Suppressor macrophage treated with lipopolysaccharide for 4 hours (primary cell): ENCODE measurements at places on chromosomes 3 and 15.
A peak's percentile ranks its signal among the peaks of the same experiment; 100 is the strongest.

- no peak for DNase-seq
Observed at GRCh38 chr15:43299884-43300283, 30.5 kb downstream of the LCMT2 start.

DNA sequence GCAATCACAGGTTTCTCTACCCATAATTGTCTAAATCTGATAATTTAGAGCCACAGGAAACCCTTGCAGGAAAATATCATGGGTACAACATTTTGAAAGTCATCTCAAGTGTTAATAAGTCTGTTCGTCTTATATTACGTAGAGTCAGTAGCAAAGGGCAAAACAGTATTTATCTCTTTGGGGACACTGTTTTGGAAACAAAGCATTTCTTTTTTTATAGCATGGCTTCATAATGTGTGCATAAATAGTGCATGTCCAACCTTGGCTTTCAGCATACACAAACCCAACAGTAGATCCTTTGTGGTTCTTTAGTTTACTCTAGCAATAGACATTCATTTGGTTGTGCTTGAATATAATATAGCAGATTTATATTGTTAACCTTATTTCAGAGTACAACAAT lies 24.0 kb downstream of the ST3GAL6 start:
- no peak for DNase-seq

DNA sequence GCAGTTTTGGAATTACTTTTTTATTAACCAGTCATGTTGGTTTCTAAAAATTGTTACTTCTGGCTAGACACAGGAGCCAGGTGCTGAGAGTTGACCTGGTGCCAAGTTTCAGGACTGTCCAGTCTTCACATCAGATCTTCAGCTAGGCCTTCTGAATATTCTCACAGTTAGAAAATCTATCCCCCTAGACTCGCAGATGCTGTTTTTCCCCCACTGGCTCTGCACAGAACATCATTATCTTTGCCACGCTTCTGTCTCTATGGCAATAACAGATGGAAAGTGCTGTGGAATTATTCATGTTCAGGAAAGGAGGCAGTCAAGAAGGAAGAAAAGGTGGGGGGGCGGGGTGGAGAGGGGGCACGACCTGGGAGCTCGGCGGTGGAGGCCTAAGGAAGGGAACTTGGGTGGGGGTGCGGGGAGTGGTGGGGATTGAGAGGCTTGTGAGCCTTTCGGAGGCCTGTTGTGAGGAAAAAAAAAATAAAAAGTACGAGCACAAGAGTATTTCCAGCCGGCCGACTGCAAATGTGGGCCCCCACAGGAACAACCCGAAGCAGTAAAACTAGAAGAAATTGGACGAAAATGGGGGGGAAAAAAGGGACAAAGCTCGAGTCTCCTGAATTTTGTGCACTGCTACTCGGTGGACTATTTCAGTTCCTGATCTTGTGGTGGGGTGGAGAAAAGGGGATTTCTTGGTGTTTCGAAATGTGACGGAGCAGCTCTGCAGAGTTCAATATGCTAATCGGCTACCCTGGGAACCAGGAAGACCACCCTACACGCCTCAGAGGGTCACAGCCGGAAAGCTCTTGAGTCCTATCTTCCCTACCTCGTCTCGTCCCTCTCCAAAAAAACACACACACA lies 1.5 kb upstream of the SKIL start:
- peak; percentile 92 for DNase-seq

GRCh38 chr3:52345521-52346109 lies 29.5 kb downstream of the DNAH1 start:
- no peak for DNase-seq

DNA sequence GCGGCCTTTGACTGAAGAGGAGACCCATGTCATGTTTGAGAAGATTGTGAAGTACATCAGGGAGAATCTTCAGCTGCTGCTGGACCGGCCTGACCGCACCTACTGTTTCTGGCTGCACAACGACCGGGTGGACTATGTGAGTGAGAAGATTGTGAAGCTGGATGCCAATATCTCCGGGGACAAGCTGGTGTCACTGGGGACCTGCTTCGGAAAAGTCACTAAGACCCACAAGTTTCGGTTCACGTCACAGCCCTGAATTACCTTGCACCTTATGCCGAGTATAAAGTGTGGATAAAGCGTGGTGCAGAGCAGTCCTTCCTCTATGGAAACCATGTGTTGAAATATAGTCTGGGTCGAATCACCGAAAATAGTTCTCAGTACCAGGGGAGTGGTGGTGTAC lies 16.0 kb upstream of the DNAJC13 start:
- DNase-seq: no peak

DNA sequence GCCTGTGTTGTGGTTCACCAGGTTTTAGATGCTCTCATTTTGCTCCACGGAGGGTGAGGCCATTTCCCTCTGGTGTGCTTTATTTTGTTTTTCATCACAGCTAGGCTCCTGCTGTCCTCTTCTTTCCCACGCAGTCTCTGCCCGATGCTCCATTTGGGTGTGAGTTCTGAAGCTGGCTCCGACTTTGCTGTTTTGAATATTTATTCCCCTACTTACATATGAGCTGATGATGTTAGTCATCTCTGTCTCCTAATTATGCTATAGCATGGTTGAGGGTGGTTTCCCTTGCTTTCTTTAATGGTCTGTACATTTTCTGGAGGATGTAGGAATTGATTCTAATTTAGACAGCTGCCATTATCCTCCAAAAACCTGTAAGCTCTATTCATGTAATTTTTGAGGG lies 168.1 kb upstream of the MYRIP start:
- no peak for DNase-seq
